ENCODE measurements at places on chromosomes 4 and X.

DNA sequence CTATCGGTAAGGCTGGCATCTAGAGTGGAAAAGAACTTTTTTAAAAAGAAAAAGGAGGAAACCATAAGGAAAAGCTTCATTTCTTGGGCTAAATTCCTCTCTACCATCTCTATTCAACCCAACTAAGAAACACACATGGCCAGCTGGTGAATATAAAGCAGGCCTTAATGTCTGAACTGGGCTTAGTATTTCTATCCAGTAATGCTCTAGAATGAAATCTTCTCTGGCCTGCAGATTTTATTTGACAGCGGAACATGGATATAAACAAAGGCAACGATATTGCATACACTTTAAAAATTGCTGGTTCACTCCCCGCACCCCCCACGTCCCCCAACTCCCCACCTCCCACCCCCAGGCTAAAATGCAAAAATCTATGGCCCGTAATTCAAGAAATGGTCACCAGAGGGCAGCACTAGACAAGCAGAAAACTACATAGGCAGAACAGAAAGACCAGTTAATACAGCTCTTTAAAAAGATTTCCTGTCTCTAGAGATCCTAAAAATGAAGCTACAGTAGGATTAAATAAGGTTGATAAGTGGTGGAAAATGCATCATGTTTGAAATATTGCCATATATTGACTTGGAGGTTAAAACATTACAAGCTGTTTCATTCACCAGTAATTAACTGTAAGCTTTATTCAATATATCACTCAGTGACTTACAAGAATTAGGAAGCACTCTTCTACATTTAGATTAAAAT, 155.2 kb upstream of the GALNT7 start:
- DNase-seq, result no peak

- DNase-seq, result no peak
These were observed 274 bp upstream of the ERVMER34-1 start for GRCh38 chr4:52751487-52751911.

DNA sequence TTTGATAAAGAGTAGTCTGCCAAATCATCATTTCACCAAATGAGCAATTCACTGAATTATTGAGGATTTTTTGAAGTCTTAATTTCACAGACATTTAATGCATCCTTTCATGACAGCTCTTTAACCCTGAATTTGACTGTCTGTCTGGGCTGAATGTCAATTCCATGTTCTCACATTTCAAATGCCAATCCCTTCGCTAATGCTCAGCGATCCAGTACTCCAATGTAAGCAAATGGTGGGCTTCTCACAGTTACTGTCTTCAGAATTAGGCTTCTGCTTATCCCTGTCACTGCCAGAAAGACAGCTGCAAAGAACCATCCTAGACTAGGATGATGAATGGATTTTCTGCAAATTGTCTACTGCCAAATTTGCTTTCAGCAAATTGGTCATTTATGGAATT, 36.2 kb upstream of the USP38 start:
- no peak for DNase-seq

DNA sequence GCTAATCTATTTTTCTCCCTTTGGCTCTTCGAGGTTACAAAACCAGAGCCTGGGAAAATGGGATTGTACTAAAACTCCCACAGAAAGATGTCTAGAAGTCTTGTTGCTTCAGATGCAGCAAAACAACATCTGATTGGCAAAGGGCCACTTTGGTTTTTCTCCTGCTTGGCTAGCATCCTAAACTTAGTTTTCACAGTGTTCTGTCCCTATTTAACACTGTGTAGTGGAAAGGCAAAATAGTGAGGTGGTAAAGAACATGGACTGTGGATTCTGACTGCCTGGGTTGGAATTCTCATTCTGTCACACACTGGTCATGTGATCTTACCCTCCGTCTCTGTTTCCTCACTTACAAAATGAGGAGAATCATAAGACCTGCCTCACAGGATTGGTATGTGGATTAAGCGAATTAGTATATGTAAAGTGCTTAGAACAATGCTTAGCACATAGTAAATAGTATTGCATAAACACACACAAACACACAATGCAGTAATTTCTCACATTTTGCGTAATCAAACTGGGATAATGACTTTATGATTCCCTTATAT, 23.5 kb downstream of the TIGD2 start:
- DNase-seq, result no peak

DNA sequence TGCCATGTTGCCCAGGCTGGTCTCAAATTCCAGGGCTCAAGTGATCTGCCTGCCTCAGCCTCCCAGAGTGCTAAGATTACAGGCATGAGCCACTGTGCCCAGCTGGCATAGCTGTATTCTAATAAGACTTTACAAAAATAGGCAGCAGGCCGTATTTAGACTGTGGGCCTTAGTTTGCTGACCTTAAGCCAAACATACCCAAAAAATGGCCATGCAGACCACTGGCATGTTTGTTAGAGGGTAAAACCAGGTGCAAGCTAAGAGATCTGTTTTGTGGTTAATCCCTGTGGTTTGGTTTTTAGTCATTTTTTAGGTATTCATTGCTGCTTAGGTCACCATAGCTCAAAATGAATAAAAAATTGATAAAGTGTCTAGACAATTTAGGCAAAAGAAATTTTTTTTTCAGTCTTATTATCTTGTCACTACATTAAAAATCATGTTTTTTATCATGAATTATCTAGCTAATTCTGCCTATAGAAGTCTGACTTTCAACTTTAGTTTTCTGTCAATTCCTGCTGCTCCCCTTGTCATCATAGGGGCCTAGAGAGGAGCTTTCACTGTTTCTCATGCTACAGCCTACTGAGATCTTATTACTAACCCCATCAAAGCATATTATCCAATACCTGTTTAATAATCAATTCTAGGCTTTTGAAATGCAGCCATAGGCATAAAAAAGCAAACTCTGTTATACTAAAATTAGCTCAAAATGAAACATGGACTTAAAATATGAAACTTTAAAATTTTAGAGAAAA, 7.5 kb upstream of the SPINK2 start:
- no peak for DNase-seq

- no peak for DNase-seq
These were observed 393.4 kb upstream of the NDST3 start for GRCh38 chr4:117640836-117641235.

DNA sequence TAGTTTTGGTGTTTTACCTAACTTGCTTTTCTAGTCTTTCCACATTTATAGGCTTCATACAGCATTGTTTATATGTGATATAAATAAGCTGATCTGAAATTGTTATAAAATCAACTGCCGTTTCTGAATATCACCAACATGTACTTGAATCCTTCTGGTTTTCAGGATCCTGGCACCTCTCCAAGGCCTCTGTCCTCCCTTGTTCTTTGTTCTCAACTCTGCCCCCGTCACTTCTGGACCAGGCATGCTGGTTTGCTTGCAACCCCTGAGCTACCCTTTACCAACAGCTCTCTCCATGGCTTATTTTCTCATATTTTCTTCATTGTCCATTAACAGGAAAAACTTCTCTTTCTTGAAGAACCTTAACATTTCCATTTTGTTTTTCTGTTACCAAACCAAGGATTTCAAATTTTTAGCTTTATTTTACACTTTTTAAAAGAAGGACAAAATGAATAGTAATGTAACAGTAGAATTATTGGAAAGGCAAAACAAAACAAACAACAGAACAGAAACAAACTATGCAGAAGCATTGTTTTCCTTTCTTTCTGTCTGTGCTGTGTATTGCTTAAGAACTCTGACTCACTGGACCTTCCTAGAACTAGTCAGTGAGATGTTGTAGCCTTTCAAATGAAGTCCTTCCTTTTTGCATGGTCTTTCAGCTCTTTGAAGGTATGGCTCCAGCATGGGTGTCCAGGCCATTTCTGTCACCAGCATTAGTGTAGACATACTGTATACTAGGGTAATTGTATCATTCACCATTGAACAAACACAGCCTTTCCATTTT, 44.8 kb downstream of the BANK1 start:
- DNase-seq, result no peak

GRCh38 chr4:177517862-177518261, 75.6 kb upstream of the AGA start:
- no peak for DNase-seq

DNA sequence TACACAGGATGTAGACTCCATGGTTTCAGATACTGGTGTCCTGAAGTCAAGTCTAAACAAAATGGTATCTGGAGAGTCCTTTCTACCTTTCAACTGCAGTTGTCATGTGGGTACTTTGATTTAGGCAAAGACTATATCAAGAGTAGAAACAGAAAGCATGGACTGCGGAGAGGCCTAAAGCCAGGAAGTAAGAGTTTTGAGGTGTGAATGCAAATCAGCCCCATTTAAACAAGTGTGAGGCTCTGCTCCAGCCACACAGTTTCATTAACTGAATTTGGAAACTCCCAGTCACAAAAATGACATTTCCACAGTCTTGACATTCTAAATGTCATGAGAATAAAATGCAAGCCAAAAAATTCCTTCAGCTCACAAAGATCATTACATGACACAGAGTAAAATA, 87.2 kb upstream of the MCF2 start:
- no peak for DNase-seq

GRCh38 chr4:2925496-2925895, 37.7 kb downstream of the NOP14 start:
- no peak for DNase-seq

DNA sequence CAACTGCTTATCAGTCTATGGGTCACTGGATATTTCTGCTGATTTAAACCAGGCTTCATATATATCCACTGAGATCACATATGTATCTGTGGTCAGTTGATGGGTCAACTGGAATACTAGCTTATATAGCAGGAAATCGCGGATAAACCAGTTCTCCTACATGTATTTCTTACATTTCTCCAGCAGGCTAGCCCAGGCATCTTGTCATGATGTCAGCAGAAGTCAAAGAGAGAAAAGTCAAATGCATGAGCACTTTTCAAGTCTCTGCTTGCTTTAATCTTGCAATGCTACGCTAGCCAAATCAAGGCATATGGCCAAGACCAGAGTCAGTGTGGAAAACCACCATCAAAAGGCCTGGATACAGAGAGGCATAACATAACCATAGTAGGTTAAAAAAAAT, 1008.8 kb upstream of the DIAPH2 start:
- DNase-seq, result no peak
